Breast epithelium (tissue), 4 donors: ENCODE measurements at places on chromosomes 13 and 19.

- no peak for DNase-seq
Observed at GRCh38 chr13:37929308-37929707, 59.7 kb upstream of the TRPC4 start.

DNA sequence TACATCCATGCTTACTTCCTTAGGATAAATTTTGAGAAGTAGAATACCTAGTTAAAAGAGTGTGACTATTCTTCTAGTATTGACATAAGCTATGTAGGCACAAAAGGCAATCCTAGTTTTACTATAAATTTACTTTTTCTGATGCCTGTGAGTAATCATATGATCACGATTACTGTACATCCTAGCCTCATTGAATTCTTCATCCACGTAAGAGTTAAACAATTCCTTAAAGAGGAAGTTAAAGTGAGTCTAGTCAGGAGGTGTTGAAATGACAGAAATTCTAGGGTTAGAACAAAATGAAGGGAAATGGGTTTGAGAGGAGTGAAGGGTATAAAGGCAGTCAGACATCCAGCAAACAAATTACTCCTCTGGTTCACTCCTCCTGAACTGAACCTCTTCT lies at the start of gene ACOD1:
ACOD1 (plus strand) TSS at position 363 of the 400 bp plus-strand sequence. CDS start 48 bp downstream, outside the sequence.
- no peak for DNase-seq

DNA sequence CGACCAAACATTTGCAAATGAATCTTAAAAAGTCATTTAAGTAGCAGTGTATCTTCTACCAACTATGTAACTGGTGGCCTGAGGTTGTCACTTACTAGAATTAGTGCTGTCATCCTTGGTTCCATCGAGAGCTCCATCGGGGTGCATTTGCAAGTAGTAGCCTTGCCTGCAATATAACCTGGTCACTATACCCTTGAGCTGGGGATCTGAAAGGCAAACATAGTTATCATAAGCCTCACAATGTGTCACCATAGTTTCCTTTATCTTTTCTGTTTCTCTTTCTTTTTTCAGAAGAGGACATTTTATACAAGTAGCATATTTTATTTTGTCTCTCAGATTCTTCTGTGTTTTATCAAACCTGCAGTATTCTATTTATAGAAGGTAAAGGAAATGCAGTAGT lies 422.6 kb downstream of the ITGBL1 start:
- DNase-seq: no peak

DNA sequence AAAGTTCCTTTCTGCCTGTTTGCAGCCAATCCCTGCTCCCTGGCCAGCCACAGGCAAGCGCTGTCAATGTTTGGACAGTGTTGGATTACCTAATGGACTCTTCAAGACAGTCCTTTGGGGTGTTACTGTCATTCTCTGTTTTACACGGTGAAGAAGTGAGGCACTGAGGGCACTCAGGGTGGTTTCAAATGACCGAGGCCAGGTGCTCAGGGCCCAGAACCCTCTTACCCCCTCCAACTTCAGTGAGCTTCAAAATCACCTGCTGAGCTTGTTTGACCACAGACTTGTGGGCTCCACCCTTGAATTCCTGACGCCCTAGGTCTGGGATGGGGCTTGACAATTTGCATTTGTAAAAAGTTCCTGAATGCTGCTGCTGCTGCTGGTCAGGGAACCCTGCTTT lies 97.9 kb downstream of the GGACT start:
- no peak for DNase-seq

GRCh38 chr19:9523885-9524474 lies 14.5 kb downstream of the ZNF426 start:
- DNase-seq: no peak

DNA sequence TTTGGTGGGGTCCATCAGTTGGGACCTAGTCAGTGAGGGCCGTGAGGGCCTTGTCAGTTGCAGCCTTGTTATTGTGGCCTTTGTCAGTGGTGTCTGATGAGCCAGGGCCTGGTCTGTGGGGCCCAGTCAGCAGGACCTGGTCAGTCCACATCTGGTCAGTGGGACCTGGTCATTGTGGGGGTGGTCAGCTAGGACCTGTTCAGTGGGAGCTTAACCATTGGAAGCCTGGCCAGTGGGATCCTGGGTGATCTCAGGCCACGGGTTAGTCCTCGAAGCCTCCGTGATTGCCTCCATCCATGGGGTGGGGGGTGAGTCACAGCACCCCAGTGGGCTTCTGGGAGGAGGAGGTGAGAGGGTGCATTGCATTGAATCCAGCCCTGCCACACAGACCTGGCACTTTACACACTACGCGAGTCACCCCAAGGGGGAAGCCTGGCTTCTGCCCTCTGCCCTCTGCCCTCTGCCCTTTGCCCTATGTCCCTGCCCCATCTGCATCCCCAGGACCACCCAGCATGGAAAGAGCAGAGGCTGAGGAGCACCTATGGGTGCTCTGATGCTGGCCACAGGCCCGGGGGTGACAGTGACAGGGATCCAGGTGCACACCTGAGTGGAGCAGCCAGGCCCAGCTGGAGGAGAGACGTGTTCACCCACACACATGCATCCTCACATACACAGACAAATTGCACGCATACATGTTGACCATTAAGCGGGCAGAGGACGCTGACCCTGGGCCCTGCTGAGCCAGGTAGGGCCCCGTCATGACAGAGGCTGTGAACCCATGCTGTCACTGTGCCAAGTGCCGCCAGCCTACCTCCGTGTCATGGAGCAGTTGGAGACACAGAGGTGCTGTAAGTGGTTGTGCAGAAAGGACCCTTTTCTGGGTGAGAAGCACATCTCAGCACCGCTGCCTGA lies 59.8 kb upstream of the TPM4 start:
- DNase-seq: no peak

DNA sequence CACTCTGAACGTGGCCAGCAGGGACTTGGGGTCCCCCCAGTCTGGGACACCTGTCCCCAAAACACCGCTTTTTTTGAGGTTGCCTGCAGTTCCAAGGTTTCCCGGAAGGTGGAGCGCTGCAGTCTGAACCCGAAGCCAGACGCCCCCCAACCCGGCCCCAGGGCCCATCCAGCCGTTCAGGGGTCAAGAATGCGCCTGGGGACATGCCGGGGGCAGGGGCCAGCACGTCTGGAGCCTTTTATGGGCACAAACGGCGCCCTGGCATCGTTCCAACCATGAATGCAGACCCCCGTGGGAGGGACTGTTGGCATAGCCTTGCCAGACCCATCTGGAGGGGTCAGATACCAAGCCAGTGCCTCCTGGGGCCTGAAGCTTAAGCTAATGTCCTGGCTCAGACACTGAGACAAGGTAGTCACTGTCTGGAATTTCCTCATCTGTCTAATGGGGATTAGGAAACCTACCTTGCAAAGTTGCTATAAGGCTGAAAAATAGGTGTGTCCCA lies 6.9 kb downstream of the S1PR5 start:
- no peak for DNase-seq

DNA sequence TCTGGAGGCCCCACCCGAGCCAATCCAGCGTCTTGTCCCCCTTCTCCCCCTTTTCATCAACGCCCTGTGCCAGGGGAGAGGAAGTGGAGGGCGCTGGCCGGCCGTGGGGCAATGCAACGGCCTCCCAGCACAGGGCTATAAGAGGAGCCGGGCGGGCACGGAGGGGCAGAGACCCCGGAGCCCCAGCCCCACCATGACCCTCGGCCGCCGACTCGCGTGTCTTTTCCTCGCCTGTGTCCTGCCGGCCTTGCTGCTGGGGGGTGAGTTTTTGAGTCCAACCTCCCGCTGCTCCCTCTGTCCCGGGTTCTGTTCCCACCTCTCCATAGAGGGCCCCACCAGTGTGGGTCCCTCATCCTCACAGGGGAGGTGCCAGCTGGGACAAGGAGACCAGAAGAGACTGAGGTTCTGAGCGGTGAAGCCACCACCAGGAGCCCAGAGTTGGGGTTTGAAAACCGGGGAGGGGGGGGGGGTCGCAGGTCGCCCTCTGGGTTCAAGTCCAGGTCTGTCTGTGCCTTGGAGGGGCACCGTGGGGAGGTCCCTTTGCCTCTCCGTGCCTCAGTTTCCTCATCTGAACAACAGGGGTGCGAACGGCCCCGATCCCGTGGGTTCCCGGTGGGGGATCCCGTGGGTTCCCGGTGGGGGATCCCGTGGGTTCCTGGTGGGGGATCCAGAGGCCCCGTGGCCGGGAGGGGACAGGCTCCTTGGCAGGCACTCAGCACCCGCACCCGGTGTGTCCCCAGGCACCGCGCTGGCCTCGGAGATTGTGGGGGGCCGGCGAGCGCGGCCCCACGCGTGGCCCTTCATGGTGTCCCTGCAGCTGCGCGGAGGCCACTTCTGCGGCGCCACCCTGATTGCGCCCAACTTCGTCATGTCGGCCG lies at the start of gene ELANE:
ELANE (plus strand) TSS at position 168 of the 878 bp plus-strand sequence; CDS start at position 194, 26 bp downstream.
- no peak for DNase-seq

- DNase-seq: no peak
Observed at GRCh38 chr19:45464852-45465441, 2.8 kb upstream of the FOSB start.

DNA sequence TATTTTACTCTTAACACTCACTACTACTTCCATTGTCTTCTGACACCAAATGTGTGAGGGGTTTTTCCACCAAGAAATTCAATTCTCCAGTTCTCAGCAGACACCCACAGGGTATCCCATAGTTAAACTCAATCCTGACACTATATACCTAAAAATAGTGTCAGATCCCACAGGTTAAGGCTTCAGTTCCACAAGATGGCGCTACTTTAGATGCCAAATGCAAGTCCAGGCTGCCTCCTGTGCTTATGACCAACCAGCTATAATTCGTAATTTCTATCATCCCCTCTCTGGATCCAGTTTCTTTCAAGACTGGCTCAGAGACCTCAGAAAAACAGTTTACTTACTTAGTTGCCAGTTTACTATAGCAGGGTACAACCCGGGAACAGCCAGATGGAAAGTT lies 1146.2 kb upstream of the SPRY2 start:
- DNase-seq: no peak

GRCh38 chr19:41937525-41938468 lies 9.5 kb upstream of the ERFL start:
- DNase-seq: no peak

GRCh38 chr19:5337708-5338655 lies 2.6 kb downstream of the PTPRS start:
- DNase-seq: no peak

DNA sequence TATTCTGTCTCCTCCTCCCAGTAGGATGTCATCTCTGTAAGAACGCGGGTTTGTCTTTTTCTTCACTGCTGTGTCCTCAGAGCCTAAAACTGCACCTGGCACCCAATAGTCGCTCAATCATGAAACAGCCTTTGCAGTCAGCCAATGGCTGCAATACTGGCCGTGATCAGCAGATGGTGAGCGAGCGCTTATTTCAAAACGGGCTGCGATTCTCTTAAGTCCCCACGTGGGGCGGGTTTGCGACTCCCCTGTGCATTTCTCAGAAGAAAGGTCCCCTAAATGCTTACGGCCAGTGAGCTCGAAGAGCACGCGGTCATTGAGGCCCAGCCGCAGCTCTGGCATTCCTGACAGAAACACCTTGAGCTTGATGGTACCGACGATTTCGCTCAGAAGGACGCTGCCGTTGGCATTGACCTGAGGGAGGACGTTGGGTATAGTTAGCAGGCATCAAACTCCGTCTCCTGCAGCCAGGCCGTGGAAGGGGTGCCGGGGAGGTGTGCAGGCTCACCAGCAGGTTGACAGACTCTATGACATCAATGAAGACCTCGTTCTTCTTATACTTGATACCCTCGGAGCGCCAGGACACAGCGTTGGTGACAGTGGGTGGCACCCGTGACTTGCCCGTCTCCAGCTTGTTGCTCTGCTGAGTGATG lies 6.0 kb downstream of the AP1M2 start:
- peak; percentile 90 for DNase-seq

GRCh38 chr19:49186108-49186507 lies 28.5 kb downstream of the TRPM4 start:
- DNase-seq: no peak

DNA sequence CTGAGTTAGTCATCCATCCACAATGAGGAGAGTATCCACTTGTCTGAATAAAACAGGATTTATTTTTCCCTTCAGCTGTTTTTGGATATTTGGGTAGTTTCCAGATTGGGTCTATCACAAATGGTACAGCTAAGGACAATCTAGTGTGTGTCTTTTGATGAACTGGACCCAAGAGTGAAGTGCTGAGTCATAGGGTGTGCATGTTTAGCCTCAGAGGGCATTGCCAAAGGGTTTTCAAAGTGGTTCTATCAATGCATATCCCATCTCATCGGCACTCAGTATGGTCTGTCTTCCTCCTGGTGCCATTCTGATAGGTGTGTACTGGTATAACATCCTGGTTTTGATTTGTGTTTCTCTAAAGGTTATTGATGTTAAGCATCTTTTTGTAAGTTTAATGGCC lies 62.3 kb downstream of the GSX1 start:
- no peak for DNase-seq

DNA sequence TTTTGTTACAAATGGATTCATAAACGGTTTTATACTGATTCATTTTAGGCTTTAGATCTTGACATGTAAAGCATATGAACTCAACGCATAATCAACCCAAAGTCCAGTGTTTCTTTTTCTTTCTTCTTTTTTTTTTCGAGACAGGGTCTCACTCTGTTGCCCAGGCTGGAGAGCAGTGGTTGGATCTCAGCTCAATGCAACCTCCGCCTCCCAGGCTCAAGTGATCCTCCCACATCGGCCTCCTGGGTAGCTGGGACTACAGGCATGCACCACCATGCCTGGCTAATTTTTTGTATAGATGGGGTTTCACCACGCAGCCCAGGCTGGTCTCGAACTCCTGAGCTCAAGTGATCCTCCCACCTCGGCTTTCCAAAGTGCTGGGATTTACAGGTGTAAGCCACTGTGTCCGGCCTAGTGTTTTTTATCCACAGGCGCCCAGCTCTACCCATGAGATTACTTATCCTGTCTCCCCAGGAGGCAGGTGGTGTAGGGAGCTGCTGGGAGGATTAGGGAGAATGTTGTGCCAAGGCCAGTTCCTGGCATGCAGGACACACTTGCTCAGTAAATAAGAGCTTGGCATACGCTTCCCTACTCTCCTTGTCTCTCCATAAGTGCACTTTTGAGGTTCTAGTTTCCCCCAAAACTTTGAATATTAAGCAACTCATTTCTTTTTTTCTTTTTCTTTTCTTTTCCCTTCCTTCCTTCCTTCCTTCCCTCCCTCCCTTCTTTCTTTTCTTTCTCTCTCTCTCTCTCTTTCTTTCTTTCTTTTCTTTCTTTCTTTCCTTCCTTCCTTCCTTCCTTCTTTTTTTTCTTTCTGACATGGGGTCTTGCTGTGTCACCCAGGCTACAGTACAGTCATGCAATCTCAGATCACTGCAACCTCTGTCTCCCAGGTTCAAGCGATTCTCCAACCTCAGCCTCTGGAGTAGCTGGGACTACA lies 4.8 kb upstream of the CEBPA start:
- no peak for DNase-seq

DNA sequence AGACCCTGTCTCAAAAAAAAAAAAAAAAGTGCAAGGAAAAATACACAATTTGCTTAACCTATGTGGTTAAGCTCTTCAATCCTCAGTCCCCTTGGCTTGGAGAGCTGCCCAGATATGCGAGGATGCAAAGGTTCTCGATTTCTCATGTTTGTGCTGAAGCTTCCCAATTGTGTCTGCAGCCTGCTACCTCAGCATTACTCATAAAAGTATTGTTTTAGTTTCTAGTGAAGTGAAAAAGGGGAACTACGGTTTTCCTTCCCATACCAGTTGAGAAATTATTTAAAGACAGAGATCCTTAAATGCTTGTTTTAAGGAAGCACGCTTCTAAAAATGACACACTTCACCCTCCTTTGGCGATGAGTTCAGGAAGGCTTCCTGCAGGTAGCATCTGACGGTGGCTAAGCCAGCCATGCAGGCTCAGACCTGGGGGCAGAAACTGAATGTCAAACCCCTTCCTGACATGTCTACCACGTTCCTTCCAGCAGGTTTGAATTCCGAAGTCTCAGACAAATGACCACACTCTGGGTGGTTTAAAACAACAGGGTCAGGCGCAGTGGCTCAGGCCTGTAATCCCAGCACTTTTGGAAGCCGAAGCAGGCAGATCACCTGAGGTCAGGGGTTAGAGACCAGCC lies 47.9 kb downstream of the RUBCNL start:
- DNase-seq: no peak
